ENCODE measurements at places on chromosomes 3 and 15.

GRCh38 chr3:81579744-81580143 lies 181.7 kb downstream of the GBE1 start:
- DNase-seq = no peak

DNA sequence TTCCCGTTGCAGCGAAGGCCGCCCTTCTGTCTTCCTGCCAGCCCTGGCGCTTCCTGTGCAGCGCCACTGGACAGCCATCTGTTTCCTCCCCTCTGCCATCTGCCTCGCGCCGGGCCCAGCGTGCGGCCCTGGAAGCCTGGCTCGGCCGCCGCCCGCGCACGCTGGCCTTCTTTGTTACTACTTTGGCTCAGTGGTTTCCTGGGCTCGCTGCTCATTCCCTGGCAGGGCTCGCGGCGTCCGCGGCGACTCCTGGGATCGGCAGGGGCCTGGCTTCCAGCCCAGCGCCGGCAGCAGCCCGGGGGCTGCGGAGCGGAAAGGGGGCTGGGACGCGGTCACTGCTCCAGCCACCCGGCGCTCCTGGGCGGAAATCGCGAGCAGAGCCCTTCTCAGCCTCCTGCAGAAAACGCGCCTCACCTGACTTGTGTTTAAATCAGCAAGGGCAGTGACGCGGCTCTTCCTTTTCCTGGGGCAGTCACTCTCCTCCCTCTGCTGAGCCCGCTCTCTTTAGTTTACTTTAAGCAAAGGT lies 10.0 kb downstream of the CMTM7 start:
- DNase-seq = no peak

DNA sequence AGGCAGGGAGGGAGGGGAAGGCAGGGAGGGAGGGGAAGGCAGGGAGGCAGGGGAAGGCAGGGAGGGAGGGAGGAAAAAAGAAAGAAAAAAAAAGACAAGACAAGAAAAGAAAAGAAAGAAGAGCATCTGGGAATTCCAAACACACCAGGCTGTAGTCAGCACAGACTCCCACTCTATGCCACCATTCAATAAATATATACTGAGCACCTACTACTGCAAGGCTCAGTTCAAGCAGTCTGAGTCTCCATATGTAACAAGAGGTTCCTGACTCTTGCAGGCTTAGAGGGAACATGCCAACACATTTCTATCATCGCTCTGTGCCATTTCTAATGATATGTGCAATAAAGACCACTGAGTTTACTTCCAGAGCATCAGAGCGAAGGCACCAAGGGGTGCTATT lies 47.7 kb downstream of the ANXA2 start:
- no peak for DNase-seq

GRCh38 chr15:60052796-60053195 lies 48.7 kb downstream of the FOXB1 start:
- no peak for DNase-seq

DNA sequence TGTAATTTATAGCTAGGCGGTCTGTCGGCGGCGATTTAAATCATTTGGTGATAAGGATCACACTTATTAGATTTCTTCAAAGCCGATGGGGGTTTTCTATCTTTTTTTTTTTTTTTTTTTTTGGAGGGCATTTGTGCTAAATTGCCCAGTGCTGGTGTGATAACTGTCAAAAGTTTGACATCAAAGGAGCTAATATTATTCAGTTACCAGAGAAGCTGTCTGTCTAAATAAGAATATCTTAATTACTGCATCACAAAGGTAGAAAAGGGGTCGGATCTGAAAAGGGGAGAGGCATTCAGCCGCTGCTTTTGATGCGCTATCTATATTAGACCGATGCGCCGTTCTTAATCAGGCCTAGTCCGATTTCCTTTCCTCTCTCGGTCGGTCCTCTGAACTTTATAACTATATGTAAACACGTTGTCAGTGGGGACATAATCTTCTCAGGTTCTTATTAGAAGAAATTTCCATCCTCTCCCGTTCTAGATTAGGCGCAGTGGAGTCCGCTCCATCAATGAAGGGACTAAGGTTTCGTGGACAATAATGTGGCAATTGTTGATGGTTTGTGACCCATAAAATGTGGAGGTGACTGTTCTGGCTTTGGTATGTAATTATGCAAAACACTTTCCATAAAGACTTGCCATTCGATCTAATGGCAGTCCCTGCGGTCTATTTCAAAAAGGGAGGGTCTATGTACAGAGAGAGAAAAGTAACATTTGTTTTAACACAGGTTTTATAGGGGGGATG lies 31.7 kb downstream of the NR2F2 start:
- DNase-seq = no peak

DNA sequence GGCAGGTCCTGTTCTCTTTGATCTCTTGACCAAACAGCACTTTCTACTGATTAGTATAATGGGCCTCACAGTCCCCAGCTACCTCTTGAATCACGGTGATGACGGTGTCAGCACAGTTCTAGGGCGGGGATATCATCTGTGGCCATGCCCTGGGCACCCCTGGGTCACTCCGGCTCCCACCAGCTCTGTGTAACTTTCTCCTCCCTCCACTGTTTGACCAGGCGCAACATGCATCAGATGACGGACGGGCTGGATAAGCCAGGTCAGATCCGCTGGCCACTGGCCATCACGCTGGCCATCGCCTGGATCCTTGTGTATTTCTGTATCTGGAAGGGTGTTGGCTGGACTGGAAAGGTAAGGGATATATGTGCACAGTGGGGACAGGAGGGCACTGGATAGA lies 29.6 kb downstream of the SLC6A1 start:
- no peak for DNase-seq

DNA sequence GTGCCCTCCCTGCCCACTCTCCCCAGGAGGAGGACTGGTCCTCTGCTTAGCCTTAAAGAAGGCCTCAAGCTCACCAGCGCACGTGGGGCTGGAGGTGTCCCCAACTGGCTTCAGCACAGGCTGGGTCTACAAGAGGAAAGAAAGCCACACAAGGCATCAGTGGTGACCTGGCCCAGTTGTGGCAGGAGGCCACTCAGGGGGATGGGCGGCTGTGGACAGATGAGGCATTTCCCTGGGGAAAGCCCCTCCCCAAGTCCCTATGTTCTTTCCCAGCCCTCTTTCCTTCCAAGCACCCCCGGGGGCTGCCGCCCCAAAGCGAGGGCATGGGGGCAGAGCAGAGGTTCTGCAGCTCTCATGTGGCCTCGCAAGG lies 155.2 kb upstream of the TLE3 start:
- DNase-seq = no peak

- DNase-seq = no peak
Measured at GRCh38 chr15:61764141-61764540, 296.1 kb downstream of the VPS13C start.

DNA sequence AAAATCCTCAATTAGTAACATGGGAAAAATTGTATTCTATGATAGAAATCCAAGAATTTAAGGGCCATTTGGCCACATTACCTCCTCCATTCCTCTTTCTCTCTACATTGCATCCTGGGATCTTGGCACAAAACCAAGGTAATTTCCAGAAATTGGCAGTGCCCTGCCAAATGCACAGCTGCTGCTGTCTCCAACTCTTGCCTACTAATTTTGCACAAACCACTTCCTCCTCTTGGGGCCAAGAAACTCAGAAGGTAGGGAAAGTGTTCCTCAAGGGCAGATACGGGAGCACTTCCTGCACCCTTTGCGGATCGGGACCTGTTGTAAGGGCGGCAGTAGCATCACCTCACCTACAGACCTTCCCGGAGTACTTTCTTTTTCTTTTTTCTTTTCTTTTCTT lies 57.8 kb downstream of the MAP3K13 start:
- DNase-seq = no peak

- no peak for DNase-seq
Measured at GRCh38 chr3:121063628-121064027, 155.6 kb downstream of the STXBP5L start.

DNA sequence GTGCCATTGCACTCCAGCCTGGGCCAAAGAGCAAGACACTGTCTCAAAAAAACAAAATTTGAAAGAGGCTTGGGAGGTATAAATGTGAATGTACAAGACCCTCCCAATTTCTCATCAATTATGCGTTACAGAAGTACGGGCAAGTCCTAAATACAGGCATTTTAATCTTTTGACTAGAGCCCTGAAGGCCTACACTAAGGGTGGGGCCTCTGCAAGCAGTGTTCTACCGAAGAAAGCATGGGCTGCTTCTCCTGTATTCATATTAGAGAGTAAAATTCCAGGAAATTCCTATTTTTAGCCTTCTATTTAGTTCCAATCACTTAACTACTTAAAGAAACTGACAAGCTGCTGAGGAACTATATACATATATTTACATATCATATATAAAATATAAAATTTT lies 25.7 kb downstream of the PBRM1 start:
- DNase-seq = no peak

GRCh38 chr3:11089931-11090330 lies 64.4 kb upstream of the HRH1 start:
- DNase-seq = no peak

GRCh38 chr15:40310001-40310959 lies 2.5 kb upstream of the PLCB2 start:
- DNase-seq = no peak

GRCh38 chr3:12178091-12178820 lies 19.5 kb upstream of the TIMP4 start:
- DNase-seq = no peak

GRCh38 chr3:149514471-149514870 lies 40.0 kb downstream of the TM4SF4 start:
- DNase-seq = no peak

GRCh38 chr3:133023362-133023761 lies 14.8 kb upstream of the TMEM108 start:
- DNase-seq = no peak

DNA sequence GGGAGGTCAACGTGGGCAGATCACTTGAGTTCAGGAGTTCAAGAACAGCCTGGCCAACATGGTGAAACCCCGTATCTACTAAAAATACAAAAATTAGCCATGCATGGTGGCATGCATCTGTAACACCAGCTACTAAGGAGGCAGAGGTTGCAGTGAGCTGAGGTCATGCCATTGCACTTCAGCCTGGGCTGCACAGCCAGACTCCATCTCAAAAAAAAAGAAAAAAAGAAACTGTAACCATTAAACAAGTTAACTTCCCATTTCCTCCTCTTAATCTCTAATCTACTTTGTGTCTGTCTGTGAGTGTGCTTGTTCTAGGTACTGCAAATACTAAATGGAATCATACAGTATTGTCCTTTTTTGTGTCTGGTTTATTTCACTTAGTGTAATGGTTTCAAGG lies 2.7 kb downstream of the RBM6 start:
- no peak for DNase-seq

DNA sequence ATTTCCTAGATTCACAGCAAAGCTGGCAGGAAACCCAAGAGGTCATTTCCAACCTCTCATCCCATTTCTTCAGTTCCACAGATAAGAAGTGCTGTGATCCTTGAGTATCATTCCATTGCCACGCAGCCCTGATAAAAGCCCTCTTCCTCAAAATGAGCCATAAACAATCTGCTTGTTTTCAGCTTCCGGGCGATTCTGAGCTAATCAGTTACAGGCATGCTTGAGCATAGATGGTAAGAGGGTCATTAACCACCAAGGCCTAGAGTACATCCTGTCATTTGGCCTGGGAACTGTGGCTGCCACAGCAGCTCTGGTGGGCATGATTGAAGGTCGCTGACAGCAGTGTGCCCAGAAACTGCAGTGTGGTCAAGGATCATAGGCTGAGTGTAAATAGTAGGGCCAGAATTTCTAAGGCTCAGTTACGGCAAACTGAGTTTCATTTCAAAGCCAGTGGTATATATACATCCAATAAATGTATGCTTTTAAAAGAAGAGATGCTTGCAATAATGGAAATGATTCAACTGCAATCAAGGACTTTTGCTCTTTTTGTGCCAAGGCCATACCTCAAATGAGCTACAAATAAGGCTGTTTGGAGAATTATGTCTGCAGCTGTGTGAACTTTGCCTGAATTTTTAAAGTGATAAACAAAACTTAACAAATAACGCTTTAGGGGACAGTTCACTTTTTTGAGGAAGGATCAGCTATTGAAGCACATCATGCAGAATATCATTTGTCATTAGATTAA lies 47.3 kb downstream of the P3H2 start:
- DNase-seq = no peak

DNA sequence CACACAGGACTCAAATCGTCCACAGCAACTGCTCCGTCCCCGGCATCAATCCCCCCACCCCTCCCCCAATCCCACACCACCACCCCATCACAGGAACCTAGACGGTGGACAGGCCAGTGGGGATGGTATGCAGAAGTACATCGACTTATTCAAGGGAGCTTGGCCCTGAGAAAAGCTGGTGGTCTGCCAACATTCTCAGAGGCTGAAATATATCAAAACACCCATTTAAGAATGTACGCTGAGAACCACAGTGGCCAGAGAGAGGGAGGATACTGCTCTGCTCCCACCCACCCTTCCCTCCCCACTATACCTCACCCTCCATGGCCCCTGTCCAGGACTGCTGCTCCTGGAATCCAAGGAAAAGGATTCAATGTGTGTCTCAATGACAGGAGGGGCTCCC lies 12.4 kb upstream of the USP3 start:
- no peak for DNase-seq

DNA sequence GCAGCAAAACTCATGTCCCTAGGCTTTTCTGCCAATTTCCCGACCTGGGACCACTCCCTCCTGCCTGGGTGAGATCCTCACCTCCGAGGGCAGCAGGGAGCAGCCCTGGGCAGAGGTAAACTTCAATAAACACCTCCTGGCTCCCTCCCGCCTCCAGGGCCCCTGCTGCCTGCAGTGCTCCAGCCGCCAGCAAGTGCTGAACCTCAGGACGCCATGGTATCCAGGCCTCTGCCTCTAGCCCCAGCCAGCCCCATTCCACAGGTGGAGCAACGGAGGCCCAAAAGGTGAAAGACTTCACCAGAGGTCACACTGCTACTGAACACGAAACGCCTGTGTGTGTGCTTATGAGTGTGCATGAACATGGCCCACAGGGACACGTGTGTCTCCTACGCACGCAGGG lies 59.9 kb upstream of the LINGO1 start:
- no peak for DNase-seq

- no peak for DNase-seq
Measured at GRCh38 chr15:78997981-78998499, 53.2 kb upstream of the CTSH start.

DNA sequence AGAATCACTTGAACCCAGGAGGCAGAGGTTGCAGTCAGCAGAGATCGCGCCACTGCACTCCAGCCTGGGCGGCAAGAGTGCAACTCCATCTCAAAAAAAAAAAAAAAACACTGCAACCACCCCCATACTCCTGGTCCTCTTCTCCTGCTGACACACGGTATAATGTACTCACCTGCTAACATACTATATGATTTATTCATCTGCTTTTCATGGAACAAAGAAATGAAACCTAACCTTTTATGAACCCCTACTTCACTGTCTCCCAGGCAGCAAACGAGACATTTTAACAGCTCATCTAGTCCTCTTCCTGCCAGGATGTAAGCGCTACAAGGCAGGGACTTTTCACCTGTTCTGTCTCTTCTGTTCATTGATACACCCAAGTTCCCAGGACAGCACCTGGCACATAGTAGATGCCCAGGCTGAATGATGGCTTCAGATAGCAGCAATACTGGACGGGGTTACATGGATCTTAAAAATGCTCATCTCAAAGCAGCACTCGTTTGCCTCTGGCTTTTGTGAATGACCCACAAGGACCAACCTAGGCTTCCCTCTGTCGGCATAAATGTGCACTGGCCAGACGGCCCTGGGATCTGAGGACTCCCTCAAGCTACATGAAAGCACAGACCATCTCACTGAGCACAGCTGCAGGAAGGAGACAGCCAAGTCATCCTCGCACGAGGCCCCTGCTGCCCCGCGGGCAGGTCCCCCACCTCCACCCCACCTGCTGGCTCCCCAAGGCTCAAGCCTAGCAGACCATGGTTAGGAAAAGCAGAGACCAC lies 20.3 kb downstream of the XXYLT1 start:
- DNase-seq = no peak
